COLO829 (cell line): ENCODE measurements at places on chromosomes 7 and 10.

- DNase-seq, result no peak
These were observed 1.9 kb upstream of the VOPP1 start for GRCh38 chr7:55574051-55574717.

- DNase-seq, result no peak
These were observed at the start of gene HPSE2 for GRCh38 chr10:99235658-99236626. TSS of gene HPSE2 (minus strand) at chr10:99235852.

GRCh38 chr10:100972904-100973535, 3.7 kb downstream of the SEMA4G start:
- no peak for DNase-seq

GRCh38 chr7:50266635-50267386, 37.7 kb upstream of the IKZF1 start:
- DNase-seq, result no peak

DNA sequence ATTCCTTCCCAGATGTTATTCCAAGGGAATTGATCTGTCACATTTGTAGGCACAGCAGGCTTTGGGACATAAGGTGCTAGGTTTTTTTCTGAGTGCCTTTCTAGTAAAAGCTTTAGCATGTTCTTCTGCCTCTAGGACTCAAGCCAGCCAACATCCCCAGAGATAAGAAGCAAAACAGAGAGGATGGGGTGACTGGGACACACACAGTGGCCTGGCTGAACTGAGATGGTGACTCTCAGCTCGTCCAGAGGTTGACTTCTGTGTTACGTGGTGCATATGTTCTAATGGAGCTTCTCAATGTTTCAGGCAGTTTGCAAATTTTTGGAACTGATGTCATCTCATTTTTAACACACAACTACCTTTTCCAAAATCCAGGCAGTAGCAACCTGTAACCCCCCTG, 188.1 kb upstream of the CELF2 start:
- DNase-seq, result no peak

GRCh38 chr10:130016993-130017630, 53.0 kb upstream of the EBF3 start:
- DNase-seq, result no peak

DNA sequence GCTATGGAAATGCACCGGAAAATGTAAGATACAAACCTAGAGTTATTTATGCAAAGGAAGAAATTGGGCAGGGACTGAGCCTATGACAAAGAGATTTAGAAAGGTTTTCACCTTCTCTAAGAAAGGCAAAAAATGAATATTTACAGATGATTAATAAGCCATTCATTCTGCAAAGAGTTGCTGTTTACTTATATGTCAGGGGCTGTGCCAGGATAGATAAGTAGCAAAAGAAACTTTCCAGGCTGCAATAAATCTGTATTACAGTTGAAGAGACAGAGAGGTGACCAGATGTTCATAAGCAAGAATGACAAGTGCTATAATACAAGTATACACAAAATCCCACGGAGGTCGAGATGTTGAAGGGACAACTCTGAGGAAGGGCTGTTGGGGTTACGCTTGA, 299.6 kb downstream of the CALN1 start:
- no peak for DNase-seq

DNA sequence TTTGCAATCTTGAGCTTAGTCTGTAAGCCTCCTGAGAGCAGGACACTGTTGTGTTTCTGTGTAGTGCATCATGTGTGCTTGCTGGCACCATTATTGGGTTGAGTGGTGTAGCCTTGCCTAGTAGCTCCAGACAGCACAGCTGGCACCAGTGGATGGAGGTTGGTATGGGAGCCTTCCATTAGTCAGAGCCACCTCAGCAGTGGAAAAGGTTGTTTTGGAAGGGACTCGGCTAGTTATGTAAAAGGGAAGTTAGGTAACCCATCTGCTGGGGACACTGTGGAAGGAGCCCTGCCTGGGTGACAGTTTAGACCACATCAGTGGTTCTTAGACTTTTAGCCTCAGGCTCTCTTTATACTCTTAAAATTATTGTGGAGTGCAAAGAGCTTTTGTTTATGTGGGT, 16.3 kb downstream of the MINDY4 start:
- DNase-seq, result no peak

- DNase-seq, result no peak
These were observed 97.8 kb upstream of the MPP7 start for GRCh38 chr10:28400681-28401080.

DNA sequence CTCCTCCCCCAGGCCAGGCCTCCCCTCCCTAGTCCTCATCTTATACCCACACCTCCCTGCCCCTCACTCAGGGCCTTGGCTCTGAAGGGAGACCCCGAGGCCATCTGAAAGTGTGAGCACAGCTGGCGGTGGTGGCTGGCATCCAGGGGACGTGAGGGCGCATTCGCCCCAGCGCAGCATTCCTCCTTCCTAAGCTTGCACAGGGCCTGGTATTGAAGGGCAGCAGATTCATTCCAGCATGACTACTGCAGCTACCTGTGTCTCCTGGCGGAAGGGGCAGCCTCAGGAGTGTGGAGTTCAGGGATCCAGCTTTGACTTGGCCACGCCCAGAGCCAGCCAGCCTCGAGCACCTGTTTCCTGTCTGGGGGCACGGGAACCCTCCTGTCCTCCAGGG, 72.6 kb downstream of the PARP12 start:
- DNase-seq, result no peak

DNA sequence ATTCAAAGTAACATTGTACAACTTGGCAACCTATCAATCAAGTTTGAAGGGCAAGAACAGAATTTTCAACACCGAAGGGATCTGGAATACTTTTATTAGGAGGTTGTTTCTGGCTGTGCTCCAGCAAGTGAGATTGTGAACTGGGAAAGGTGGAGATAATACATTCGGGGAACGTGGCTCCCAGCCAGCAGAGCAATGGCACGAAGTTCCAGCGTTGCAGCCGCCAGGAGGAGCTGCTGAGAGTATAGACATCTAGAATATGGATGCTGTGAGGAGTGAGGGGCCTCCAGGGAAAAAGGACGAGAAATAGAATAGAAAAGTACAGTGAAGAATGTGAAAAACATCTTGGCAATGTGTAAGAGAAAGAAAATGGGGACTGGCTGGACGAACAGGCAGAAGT, 69.5 kb downstream of the TCERG1L start:
- DNase-seq, result no peak

DNA sequence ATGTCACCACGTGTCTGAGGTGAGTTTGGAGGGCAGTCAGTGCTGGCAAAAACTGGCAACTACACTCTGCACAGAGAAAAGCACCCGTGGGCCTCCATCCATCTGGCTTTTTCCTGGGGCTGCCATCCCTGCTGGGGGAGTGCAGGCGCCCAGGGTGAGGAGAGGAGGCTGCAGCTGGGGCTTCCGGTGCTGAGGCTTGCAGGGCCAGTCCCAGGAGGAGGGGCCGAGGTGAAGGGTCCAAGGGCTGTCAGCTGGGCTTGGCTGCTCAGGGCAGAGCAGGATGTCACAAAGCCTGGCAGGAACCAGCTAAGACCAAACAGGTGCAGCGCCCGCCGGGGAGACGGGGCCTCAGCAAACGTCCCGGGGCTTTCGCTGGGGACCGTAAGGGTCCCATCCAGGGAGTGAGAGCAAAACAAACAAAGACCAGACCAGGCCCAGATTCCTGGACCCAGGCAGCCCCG, 77.2 kb downstream of the CFAP46 start:
- DNase-seq, result no peak

GRCh38 chr10:102870221-102870620, 951 bp downstream of the AS3MT start:
- DNase-seq, result no peak

DNA sequence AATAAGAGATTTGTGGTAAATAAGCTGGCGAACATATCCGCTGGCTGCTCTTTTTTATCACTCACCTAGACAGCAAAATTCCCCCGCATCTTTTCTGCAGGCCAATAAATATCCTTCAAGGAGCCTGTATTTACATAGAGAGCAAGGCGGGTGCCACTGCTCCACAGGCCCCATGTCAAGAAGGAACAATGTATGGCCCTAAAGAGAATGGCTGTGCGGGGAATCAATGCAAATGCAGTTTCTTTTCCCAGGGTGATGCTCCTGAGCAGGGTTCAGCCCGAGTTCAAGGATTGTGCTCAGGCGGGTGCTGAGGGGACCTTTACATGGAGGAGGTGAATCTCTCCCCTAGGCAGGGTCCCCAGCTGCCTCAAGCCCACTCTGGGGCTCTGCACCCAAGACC, 494.2 kb upstream of the ZMIZ1 start:
- no peak for DNase-seq

DNA sequence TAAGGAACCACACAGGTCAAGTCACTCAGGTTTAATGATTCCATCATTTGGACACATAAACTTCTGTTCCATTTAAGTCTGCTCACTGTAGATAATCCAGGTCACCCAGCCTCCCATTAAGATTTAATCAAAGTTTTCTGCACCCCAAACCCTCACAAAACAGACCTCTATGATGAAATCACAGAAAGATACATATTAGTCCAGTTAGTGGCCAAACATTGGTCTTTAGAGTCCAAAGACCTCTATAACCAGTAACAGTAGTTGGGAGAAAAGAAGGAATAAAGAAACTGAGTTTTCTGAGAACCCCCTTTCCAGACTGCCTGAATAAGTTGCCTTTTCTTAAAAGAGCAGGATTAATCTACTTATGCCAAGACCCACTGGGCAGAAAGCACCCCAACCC, 4.8 kb downstream of the GCC1 start:
- DNase-seq, result no peak

DNA sequence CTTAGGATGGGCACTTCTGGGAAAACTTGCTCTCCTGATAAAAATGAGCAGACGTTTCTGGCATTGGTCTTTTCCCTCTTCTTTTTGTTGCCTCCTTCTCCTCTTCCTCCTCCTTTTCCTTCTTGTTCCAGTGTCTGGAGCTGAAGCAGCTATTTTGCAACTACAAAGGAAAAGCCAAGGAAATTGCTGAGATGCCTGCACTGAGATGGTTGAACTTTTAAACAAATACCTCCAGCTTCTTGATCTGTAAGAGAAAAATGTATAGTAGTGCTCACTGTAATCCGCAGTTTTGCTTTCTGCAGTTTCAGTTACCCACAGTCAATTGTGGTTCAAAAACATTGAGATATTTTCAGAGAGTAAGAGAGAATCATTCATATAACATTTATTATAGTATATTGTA, 7.5 kb upstream of the SND1 start:
- no peak for DNase-seq

- DNase-seq, result no peak
These were observed 87.4 kb downstream of the CCNY start for GRCh38 chr10:35423505-35424306.

- no peak for DNase-seq
These were observed at the start of gene EPO for GRCh38 chr7:100720279-100720670. TSS of gene EPO (plus strand) at chr7:100720468. CDS start at chr7:100720981, 513 bp downstream.

GRCh38 chr10:28593811-28594210, 60.9 kb downstream of the WAC start:
- DNase-seq, result no peak

DNA sequence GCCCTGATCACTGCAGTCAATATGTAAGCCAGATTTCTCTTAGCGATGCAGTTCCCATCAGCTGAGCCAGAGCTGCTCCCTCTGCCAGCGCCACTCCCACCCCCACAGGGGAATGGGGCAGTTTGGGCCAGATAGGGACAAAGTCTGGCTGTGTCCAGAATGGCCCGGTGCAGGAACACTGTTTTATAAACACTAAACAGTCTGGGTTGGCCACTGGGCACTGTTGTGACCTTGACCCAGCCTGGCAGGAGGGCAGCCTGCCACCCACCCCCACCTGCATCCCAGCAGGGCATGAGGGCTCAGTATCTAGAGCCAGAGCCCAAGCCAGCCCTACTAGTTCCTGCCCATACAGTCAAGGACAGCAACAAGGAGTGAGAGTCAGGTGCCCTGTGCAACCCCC, 1.3 kb downstream of the OGDHL start:
- DNase-seq, result no peak

- DNase-seq, result peak; percentile 41
These were observed 49.1 kb upstream of the ELN start for GRCh38 chr7:73978661-73979563.

DNA sequence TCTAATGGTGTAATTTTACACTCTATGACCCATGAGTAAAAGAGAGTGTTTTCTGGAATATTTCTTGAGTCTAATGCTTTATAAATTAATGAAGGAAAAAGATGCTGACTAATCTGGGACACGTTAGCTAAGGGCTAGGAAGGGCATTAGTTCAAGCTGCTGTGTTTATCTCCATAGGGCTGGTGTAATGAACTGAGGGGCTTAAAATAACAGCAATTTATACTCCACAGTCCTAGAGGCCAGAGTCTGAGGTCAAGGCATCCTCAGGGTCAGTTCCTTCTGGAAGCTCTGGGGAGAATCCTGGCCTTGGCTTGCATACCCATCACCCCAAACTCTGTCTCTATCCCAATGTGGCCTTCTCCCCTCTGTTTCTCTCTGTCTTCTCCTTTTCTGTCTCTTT, 105.2 kb upstream of the PFKP start:
- no peak for DNase-seq

DNA sequence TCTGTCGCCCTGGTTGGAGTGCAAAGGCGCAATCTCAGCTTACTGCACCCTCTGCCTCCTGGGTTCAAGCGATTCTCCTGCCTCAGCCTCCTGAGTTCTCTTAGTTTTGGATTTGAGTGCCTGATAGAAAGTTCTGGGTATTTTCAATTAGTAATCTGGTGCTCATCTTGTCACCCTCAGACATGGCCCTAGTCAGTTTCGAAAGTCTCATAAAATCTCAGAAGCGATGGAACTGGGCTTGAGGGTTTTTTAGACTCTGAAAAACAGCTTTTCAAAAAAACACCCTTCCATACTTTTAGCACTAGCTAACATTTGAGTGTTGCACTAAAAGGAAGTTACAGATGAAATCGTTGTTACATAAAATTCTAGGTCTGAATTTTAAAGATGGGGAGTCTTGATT, 9.4 kb upstream of the PIP4K2A start:
- DNase-seq, result no peak

- no peak for DNase-seq
These were observed 665.5 kb upstream of the POM121L12 start for GRCh38 chr7:52369922-52370321.

DNA sequence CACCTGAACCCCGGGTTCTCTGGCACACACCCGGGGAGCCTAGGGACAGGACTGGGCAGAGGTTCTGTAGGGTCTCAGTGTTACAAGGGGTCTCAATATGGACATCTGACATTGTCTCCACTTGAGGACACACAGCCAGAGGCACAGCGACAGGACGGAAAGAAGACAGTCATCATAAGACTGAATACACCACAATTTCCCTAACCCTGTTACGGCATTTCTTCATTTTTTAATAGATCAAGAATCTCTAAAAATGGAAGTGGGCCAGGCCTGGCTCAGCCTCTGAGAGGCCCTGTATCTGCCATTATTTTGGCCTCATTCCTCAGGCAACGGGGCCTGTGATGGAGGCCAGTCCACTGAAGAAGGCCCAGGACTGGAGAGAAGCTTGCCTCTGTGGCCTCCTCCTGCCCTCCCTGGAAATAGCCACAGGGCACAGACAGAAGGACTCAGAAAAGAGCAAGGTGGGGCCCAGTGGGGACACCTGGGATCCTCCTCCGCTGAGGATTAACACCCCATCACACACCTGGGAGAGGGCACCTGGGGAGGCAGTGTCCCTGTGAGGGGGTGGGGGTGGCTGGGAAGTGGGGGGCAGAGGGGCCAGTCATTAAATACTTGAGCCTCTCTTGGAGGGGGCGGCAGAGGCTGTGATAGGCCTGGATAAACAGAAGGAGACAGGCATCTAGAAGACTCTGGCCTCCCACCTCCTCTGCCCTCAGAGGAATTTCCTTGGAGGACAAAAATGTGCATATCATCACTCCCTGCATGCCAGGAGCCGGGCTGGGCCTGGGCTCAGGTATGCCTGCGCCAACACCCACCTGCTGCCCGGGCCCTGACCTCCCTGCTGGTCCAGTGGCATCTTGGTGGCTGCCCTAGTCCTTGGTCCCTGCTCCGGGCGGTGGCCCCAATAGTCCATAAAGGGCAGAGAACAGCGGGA, 8.0 kb downstream of the SPOCK2 start:
- DNase-seq, result no peak

- no peak for DNase-seq
These were observed 174.6 kb upstream of the ITGB1 start for GRCh38 chr10:33132626-33133025.
